ENCODE measurements at places on chromosomes 3 and 15.
A peak's percentile ranks its signal among the peaks of the same experiment; 100 is the strongest.

GRCh38 chr3:182331341-182331740 lies 462.0 kb upstream of the ATP11B start:
- no peaks in the 10 kb centered on the region for H3K4me1 ChIP-seq
- no peak overlapping the region for H3K27ac ChIP-seq
- H3K27me3 ChIP-seq, result no peaks in the 10 kb centered on the region
- no peak for DNase-seq

- H3K27ac ChIP-seq, result no peak overlapping the region
- no peaks in the 10 kb centered on the region for H3K4me1 ChIP-seq
- no peak for DNase-seq
- H3K4me3 ChIP-seq, result no peak overlapping the region
Observed at GRCh38 chr3:8638994-8639658, 5.5 kb downstream of the SSUH2 start.

DNA sequence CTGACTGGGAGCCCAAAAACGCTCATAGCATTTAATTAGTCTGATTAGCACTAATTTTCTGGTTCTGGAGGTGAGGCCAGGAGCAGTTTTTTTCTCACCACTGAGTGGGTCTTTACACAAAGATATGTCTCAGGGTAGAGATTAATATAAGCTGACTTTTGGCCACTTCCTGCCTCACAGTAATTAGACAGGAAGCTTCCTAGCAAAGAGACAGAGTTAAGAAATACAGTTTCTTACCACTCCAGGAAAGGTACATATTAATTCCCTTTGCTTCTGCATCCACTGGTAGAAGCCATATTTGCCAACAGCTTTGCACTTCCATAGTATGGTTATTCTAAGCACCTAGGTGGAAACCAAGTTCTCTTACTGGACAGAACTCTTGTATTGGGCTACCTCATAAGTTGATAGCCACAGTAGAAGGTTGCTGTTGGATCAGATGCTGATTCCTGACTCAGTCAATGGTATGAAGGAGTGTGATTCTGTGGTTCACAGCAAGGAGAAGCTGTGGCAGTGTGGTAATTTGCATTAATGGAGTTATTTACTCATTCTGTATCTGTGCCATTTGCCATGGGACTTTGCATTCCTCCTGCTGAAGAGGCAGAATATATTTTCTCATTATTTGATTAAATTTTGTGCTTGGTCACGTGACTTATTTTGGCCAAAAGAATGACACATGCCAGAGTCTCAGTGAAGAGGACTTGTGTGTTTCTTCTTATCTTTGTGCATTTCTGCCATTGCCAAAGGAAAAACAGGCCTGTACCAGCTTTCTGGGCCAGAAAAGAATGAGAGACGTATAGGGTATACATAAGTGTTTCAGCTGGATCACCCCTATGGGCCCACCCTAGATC lies 17.5 kb upstream of the ZBTB20 start:
- no peak overlapping the region for H3K27ac ChIP-seq
- no peaks in the 10 kb centered on the region for H3K4me1 ChIP-seq
- DNase-seq, result no peak
- no peak overlapping the region for H3K4me3 ChIP-seq
- no peaks in the 10 kb centered on the region for H3K27me3 ChIP-seq

- no peak overlapping the region for H3K27ac ChIP-seq
- DNase-seq, result no peak
- H3K4me3 ChIP-seq, result no peak overlapping the region
- peaks cover 5% of the 10 kb centered on the region for H3K4me1 ChIP-seq
Observed at GRCh38 chr3:47592066-47592795, 13.6 kb upstream of the CSPG5 start.

DNA sequence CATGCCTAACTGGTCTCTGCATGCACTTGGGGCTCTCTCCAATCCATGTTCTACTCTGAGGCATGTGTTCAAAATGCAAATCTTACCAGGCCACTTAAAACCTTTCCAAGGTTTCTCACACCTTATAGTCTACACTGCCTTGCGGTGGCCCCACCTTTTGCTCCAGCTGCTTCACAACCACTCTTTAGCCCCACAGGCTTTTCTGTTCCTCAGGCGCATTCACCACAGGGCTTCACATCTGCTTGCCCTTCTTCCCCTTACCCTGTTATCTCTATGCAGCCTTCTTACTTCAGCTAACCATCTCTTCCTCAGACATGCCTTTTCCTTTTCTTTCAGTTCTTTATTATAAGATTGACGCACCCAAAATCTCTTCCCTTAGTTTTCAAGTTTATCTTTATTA lies 37.8 kb downstream of the MINDY4B start:
- no peaks in the 10 kb centered on the region for H3K27me3 ChIP-seq
- H3K4me3 ChIP-seq, result no peak overlapping the region
- no peaks in the 10 kb centered on the region for H3K36me3 ChIP-seq
- H3K4me1 ChIP-seq, result no peaks in the 10 kb centered on the region
- no peak overlapping the region for H3K27ac ChIP-seq

- H3K27me3 ChIP-seq, result peaks cover 10% of the 10 kb centered on the region
- DNase-seq, result peak; percentile 60
- peaks cover 9% of the 10 kb centered on the region for H3K4me1 ChIP-seq
- H3K27ac ChIP-seq, result no peak overlapping the region
Observed at GRCh38 chr3:32177702-32178198, 60.7 kb upstream of the CMTM8 start.

DNA sequence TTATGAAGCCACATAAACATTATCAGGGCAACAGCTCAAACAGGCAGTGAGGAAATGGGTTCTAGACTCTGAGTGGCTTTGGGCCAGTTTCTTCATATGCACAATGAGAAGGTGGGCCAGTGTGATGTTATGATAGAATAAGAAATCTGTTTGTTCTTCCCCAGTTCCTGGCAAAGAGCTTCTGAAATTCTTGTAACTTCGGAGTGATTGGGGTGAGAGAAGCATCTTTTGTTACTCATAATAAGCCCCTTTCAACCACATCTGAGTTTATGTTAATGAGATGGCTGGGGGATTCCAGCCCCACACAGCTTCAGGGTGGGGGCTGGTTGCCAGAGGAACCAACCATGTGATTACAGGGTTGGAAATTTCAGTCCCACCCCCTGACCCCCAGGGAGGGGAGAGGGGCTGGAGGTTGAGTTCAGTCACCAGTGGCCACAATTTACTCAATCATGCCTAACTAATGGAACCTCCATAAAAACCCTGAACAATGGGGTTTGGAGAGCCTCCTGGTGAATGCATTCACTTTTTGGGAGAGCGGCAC lies 57.0 kb upstream of the FRMD4B start:
- no peak overlapping the region for H3K4me3 ChIP-seq
- no peak overlapping the region for H3K27ac ChIP-seq
- H3K36me3 ChIP-seq, result no peaks in the 10 kb centered on the region

DNA sequence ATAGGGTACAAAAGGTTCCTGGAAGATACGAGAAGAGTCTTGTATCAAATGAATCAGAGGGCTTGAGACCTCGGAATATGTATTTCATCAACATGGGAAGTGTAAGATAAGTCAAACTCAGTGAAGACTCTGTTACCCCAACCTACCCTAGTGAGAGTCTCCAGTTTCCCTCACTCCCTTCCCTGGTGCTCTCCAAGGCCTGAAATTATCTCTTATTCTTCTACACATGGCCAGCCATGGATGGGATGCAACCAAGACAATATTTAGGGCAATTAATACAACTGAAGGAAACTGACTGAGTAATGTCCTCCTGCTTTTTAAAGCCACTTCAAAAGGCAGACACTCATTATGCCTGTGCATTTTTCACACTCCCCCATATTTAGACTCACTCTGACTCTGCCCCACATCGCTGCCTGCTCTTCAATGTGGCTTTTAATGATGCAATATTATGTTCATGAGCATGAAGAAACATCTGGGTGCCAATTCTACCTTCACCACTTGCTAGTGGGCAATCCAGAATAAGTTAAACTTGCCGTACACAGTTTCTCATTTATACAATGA lies 137.1 kb upstream of the THBS1 start:
- no peaks in the 10 kb centered on the region for H3K4me1 ChIP-seq
- DNase-seq, result no peak
- H3K36me3 ChIP-seq, result no peaks in the 10 kb centered on the region

GRCh38 chr3:152299249-152299976 lies 30.7 kb downstream of the MBNL1 start:
- no peak for DNase-seq
- peaks cover 36% of the 10 kb centered on the region for H3K4me1 ChIP-seq
- peaks cover 10% of the 10 kb centered on the region for H3K36me3 ChIP-seq
- H3K27me3 ChIP-seq, result no peaks in the 10 kb centered on the region
- H3K4me3 ChIP-seq, result peak overlapping the region; percentile 5

GRCh38 chr3:32460031-32460749 lies 42.5 kb downstream of the CMTM6 start:
- no peak overlapping the region for H3K4me3 ChIP-seq
- peaks cover 5% of the 10 kb centered on the region for H3K36me3 ChIP-seq
- no peaks in the 10 kb centered on the region for H3K27me3 ChIP-seq

Measured in keratinocyte (primary cell).